ENCODE measurements at places on chromosomes 6 and 20. TPM values are rescaled to one million over a fixed set of nuclear protein-coding genes. Genes with fewer than 3 reads are reported as not detected.

Gene TRIM31
- not detected for total RNA-seq

GRCh38 chr6:29665942-29666825 lies 9.3 kb downstream of the MOG start:
- no peaks in the 10 kb centered on the region for H3K36me3 ChIP-seq
- H3K27me3 ChIP-seq, result no peaks in the 10 kb centered on the region
- no peak overlapping the region for H3K27ac ChIP-seq
- H3K4me1 ChIP-seq, result no peaks in the 10 kb centered on the region
- H3K4me3 ChIP-seq, result no peak overlapping the region

DNA sequence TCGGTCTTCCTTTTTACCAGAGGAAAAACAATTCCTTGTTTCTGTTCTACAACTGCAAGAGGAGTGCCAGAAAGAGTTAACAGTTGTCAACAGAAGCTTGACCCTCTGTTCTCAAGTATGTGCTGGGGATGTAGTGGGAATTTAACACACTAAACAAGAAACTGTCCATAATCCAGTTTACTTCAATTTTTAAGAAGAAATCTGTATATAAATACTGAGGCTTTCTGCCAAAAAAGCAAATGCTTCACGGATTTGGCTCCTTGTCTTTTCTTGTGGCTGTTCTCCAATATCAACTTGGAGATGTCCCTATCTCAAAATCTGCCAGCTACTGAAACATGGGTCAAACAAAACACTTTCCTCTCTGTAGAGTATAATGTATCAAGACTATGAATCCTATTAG lies 26.8 kb downstream of the REV3L start:
- no peak for DNase-seq
- no peak overlapping the region for H3K4me3 ChIP-seq
- H3K4me1 ChIP-seq, result peaks cover 29% of the 10 kb centered on the region
- no peak overlapping the region for H3K27ac ChIP-seq
- no peaks in the 10 kb centered on the region for H3K36me3 ChIP-seq
- no peaks in the 10 kb centered on the region for H3K27me3 ChIP-seq

Gene SLC35D3
- total RNA-seq, result not detected

DNA sequence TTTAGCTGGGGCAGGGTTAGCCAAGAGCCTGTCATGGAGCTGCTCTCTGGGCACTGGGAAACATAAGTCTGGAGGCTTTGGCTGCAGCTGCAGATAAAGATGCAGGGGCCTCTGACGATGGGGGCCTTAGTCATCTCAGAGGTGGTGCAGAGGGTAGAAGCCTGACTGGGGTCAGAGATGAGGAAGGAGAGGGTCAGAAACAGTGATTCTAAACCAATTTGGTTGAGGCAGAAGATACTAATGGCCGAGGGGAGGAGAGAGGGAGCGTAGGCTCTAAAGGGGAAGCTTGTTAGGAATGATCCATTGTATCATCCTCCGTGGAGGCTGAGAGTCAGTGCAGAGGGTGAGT lies 33.8 kb downstream of the PLEKHG1 start:
- H3K4me3 ChIP-seq, result no peak overlapping the region
- H3K27ac ChIP-seq, result no peak overlapping the region
- no peaks in the 10 kb centered on the region for H3K36me3 ChIP-seq
- no peaks in the 10 kb centered on the region for H3K4me1 ChIP-seq
- DNase-seq, result no peak

Gene TMC2
- total RNA-seq, result 0.19 TPM

- peak overlapping the region; percentile 56 for H3K4me3 ChIP-seq
- H3K27ac ChIP-seq, result peak overlapping the region; percentile 98
- H3K4me1 ChIP-seq, result peaks cover 48% of the 10 kb centered on the region
- H3K36me3 ChIP-seq, result no peaks in the 10 kb centered on the region
- H3K27me3 ChIP-seq, result no peaks in the 10 kb centered on the region
Observed at GRCh38 chr6:31400467-31401289, 2.7 kb upstream of the MICA start.

Gene TCF21
- 22.2 TPM for total RNA-seq

- H3K27me3 ChIP-seq, result no peaks in the 10 kb centered on the region
- peaks cover 59% of the 10 kb centered on the region for H3K4me1 ChIP-seq
- H3K4me3 ChIP-seq, result peak within 1 kb of the TSS; percentile 81
- no peak for DNase-seq
Observed at GRCh38 chr6:107489636-107490565, at the start of gene SOBP. SOBP (plus strand) TSS chr6:107490117; CDS start chr6:107490617, 500 bp downstream.

- DNase-seq, result peak; percentile 91
- no peak overlapping the region for H3K4me3 ChIP-seq
- peaks cover 31% of the 10 kb centered on the region for H3K36me3 ChIP-seq
- H3K27ac ChIP-seq, result no peak overlapping the region
Observed at GRCh38 chr6:105094133-105094640, 85.6 kb downstream of the POPDC3 start.

Gene TSBP1
- total RNA-seq, result not detected

Gene MEI4
- total RNA-seq, result 0.17 TPM

GRCh38 chr6:107736713-107737396 lies 87.3 kb downstream of the SCML4 start:
- DNase-seq, result peak; percentile 75
- no peaks in the 10 kb centered on the region for H3K4me1 ChIP-seq
- no peak overlapping the region for H3K4me3 ChIP-seq
- no peaks in the 10 kb centered on the region for H3K36me3 ChIP-seq
- H3K27ac ChIP-seq, result no peak overlapping the region
- H3K27me3 ChIP-seq, result no peaks in the 10 kb centered on the region

DNA sequence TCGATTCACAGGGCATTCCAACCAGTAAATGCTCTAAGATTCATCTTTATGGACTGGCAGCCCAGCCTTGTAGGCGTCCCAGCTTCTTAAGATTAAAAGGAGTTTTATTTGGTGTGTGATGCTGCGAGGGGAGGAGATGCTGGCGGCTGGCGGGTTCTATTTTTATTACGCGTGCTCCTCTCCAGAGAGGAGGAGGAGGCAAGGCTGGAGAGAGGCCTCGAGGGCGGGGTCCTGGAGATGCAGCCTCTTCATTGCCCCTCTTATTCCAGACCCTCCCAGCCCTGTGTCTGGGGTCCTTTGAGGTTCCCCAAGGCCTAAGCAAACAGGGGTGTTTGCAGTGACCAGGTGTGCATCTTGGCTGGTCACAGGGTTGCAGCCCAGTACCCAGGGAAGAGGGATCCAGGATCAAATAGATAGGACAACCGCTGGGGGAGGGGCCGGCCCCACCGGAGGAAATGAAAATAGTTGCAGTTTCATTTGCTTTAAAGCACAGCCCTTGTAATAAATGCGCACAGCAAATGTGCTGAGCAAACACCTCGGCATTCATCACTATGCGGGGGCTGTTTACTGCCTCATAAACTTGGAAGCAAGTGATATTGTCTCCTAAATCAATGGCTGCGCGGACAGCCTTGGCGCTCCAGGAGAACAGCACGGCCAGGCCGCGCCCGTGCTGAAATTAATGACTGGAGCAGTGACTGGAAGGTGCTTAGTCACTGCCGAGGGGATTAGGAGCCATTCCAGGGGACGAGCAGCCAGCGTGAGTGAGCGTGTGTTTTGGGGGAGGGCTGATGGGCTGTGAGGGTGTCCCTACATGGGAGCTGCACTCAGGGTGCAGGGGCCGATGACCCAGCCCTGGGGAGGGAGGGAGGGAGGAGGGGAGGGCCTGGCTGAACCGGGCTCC lies 83.0 kb downstream of the TMEM242 start:
- peak; percentile 95 for DNase-seq
- peaks cover 58% of the 10 kb centered on the region for H3K4me1 ChIP-seq
- H3K36me3 ChIP-seq, result no peaks in the 10 kb centered on the region
- H3K27me3 ChIP-seq, result no peaks in the 10 kb centered on the region

Gene GJA10
- total RNA-seq, result not detected

Gene ULBP2
- total RNA-seq, result not detected

DNA sequence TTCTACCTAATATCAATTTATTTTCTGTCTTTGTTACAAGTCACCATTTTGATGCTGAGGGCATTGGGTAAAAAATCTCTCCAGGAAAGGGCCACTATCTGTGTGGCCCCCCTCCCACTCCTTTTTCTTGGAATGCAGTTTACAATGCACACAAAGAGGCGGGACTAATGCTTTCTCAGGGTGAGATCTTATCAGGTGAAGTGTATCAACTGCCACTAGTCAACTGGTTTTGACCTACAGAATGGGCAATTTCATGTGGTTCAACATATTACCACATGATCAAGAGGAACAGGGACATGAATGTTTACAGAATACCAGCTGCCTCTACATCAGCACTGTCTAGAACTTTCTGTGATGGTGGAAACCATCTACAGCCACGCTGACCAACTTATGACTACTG lies 3.7 kb downstream of the RRBP1 start:
- H3K27ac ChIP-seq, result no peak overlapping the region
- peaks cover 26% of the 10 kb centered on the region for H3K4me1 ChIP-seq

GRCh38 chr6:1250489-1251197 lies 61.3 kb upstream of the FOXQ1 start:
- no peaks in the 10 kb centered on the region for H3K27me3 ChIP-seq
- DNase-seq, result no peak
- no peaks in the 10 kb centered on the region for H3K4me1 ChIP-seq
- H3K27ac ChIP-seq, result no peak overlapping the region

Gene ENPP3
- 0.42 TPM for total RNA-seq

- peaks cover 5% of the 10 kb centered on the region for H3K4me1 ChIP-seq
- no peak overlapping the region for H3K27ac ChIP-seq
- H3K27me3 ChIP-seq, result no peaks in the 10 kb centered on the region
- no peak overlapping the region for H3K4me3 ChIP-seq
- no peak for DNase-seq
- H3K36me3 ChIP-seq, result peaks cover 9% of the 10 kb centered on the region
Observed at GRCh38 chr6:100721256-100721655, 159.9 kb downstream of the ASCC3 start.

DNA sequence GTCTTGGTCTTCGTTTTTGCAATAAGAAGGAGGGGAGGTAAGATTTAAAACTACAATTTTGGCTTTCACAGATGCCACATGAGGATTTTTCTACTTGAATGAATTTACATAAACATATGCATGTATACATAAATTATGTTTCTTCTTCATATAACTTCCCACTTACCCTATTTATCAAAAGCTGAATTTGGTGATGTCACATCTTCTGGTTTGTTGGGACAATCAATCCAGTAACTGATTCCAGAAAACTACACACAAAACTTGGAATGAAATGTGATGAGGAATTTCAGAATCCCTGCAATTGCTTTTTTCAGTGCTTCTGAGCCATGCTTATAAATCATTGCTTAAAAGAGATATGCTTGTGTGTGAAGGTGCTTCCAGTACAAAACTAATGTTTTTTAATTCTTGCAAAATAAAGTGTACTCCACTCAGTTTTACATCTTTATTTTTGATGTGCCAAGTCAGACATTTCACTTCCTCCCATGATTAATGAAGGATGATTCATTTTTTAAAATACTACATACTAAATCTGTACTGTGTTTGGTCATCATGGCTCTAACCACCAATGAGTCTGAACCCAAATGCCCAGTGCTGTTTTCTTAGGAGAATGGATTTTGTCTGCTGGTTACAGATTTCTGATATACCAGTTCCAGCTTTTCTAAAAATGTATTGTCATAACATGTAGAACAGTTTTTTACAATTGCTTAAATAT lies 32.1 kb upstream of the RIN2 start:
- H3K27me3 ChIP-seq, result no peaks in the 10 kb centered on the region
- no peak for DNase-seq
- no peak overlapping the region for H3K27ac ChIP-seq
- no peaks in the 10 kb centered on the region for H3K4me1 ChIP-seq
- no peaks in the 10 kb centered on the region for H3K36me3 ChIP-seq

DNA sequence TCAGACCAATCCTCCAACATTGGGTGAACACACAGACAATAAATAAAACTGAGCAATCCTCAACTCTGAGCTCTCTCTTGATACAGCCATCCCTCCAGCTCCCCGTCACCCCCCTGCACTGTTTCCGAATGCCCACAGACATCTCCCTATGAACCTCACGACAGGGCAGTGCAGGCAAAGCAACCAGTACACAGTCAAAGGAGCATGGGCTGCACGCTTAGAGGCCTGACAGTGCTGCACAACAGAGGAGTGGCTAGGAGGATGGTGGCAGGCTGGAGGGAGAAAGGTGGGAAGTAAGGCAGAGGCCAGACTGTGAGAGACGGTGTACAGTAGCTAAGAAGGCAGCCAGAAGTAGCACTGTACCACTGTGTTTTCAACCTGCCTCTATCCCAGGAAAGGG lies 24.0 kb downstream of the FYN start:
- H3K4me1 ChIP-seq, result peaks cover 48% of the 10 kb centered on the region
- H3K36me3 ChIP-seq, result no peaks in the 10 kb centered on the region
- no peak for DNase-seq
- H3K4me3 ChIP-seq, result no peak overlapping the region
- H3K27ac ChIP-seq, result no peak overlapping the region

Gene PAK5
- total RNA-seq, result 0.17 TPM

DNA sequence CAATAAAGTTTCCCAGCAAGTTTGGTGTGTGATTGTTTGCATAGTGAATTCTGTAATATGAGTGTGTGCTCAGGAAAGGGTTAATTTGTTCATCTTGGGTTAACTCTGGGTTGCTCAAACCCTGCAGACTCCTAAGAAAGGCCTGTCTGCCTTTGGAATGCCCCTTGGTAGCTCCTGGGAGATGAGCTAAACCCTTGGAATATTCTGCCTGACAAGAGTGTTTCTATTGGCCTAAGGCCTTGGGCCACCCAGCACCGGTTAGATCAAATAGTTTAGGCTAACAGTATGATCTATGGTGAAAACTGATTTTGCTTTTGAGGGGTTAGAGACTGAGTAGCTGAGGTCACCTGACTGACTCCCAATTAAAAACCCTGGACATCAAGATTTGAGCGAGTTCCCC lies 248.3 kb downstream of the GRM1 start:
- no peak overlapping the region for H3K4me3 ChIP-seq
- H3K27ac ChIP-seq, result no peak overlapping the region
- H3K4me1 ChIP-seq, result peaks cover 4% of the 10 kb centered on the region
- DNase-seq, result no peak
- H3K36me3 ChIP-seq, result no peaks in the 10 kb centered on the region

DNA sequence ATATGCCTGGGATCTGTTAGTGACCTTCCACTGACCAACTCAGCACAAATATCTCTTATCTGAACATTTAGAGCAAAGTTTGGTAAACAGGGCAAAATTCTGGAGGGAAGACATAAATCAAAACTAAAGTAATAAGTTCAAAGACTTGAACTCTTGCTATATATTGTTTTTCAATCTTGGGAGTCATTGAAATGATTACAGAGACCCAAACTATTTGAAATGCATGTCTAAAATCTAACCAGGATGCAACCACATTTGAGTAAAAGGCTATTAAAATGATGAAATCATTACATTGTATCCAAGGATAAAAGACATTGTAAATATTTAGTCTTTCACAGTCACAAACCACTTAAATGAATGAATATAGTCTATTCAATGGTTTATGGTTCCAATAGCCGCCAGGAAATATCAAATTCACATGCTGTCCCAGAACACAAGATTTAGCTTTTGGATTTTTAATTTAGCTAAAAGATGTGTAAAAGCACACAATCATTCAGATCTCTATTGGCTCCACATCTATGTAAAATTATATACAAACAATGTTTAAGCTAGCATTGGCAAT lies 256.6 kb upstream of the EPHA7 start:
- no peak for DNase-seq
- no peak overlapping the region for H3K27ac ChIP-seq
- H3K27me3 ChIP-seq, result no peaks in the 10 kb centered on the region

Gene ARG1
- total RNA-seq, result not detected

GRCh38 chr6:112941613-112942012 lies 594.5 kb downstream of the RFPL4B start:
- H3K4me3 ChIP-seq, result no peak overlapping the region
- no peaks in the 10 kb centered on the region for H3K36me3 ChIP-seq
- H3K27ac ChIP-seq, result no peak overlapping the region
- no peaks in the 10 kb centered on the region for H3K4me1 ChIP-seq
- no peak for DNase-seq
